ENCODE measurements at places on chromosomes 3 and 15. TPM values are rescaled to one million over a fixed set of nuclear protein-coding genes. Genes with fewer than 3 reads are reported as not detected.

SUMF1 gene
- polyA plus RNA-seq, result 23.0 TPM

DNAJC19 gene
- polyA plus RNA-seq, result 93.3 TPM

NR2E3 gene
- 0.78 TPM for polyA plus RNA-seq

SAMD7 gene
- polyA plus RNA-seq, result not detected

RAMAC gene
- 38.2 TPM for polyA plus RNA-seq

LMAN1L gene
- not detected for polyA plus RNA-seq

CHST13 gene
- polyA plus RNA-seq, result not detected

DUT gene
- 147 TPM for polyA plus RNA-seq

PLA2G4E gene
- not detected for polyA plus RNA-seq

ICE2 gene
- polyA plus RNA-seq, result 52.8 TPM

AADACL2 gene
- not detected for polyA plus RNA-seq

AMT gene
- polyA plus RNA-seq, result 1.3 TPM

SPINT1 gene
- polyA plus RNA-seq, result 12.6 TPM

ROPN1B gene
- not detected for polyA plus RNA-seq

MUC13 gene
- not detected for polyA plus RNA-seq
